ENCODE measurements at places on chromosomes 3 and 15.

DNA sequence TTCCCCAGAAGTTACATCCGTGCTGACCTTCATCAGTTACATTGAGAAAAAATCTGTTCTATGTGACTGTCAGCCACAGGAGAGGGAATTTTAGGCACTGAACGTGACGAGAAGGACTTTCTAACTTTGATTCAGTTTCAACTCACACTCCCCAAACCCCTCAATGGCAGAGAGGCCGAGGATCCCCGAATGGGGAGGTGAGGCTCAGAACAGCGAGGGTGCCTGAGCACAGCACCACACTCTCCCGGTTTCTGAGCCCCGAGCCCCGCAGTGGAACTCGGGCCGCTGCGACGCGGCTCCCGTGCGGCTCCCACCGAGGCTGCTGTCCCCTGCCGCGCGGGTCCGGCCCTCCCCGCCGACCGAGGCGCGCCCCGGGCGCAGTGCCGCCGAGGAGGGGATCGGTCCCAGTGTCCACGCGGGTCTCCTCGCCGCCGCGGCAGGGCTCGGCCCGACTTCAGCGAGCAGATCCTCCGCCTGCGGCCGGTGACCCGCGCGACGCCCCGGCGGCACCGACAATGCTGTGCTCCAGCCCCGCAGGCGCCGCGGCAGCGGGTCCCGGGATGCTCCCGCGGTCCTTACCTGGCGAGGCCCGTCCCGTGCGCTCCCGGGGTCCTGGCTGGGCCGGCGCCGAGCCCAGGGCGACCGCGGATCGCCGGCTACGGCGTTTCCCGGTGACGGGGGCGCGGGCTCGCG lies 439 bp downstream of the CTXND1 start:
- no peak for DNase-seq

- no peak for DNase-seq
Observed at GRCh38 chr3:111321786-111322185, 220.2 kb upstream of the CD96 start.

DNA sequence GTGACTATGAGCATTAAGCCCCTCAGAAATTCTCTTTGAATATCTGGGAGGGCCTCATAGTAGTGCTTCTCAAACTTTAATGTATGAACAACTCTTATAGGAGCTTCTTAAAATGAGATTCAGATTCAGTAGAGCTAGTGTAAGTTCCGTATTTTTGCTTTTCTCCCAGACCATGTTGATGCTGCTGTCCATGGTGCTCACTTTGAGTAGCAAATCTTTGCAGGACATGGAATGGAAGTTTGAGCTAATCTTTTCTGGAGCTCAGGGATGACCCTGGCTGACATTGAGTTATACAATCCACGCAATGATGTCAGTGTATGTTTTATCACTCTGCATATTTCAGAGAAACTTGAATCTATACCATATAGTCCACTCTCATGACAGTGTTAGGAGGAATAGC lies 134.2 kb downstream of the OTOL1 start:
- peak; percentile 1 for DNase-seq

- DNase-seq: no peak
Observed at GRCh38 chr15:57580428-57580827, 11.3 kb upstream of the MYZAP start.

DNA sequence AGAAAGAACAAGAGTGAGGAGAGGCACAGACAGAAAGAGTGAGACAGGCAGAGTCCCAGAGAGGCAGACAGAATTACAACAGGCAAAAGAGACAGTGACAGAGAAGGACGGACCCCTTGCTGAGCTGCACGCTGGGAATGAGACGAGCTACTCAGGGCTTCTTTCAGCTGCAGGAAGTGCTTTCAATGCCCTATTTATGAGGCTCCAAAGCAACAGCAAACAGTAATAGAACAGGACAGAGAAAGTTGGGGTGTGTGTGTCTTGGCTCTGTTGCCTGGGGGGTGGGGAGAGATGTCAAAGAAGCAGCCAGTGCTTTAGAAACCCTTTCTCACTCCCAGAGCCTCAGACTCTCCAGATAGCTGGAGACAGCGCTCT lies 502 bp upstream of the TIMP4 start:
- no peak for DNase-seq

GRCh38 chr3:79258479-79258878 lies 509.3 kb downstream of the ROBO1 start:
- DNase-seq: peak; percentile 45

- DNase-seq: no peak
Observed at GRCh38 chr3:149816311-149816710, 3.3 kb downstream of the RNF13 start.

Measured in fibroblast of skin of abdomen (primary cell).